ENCODE measurements at places on chromosomes 3 and 15. TPM values are rescaled to one million over a fixed set of nuclear protein-coding genes. Genes with fewer than 3 reads are reported as not detected.

LTK gene
- under 0.01 TPM for total RNA-seq

ZPLD1 gene
- 0.42 TPM for total RNA-seq

C15orf62 gene
- total RNA-seq = 0.05 TPM

CCR9 gene
- not detected for total RNA-seq

GPR171 gene
- total RNA-seq = not detected

SUMF1 gene
- total RNA-seq = 116 TPM

SPSB4 gene
- not detected for total RNA-seq

NTRK3 gene
- total RNA-seq = 1.2 TPM

PLS1 gene
- 2.7 TPM for total RNA-seq

KIF7 gene
- 18.7 TPM for total RNA-seq

TMEM45A gene
- total RNA-seq = 107 TPM

ERICH6 gene
- total RNA-seq = not detected

Data from smooth muscle cell of the umbilical artery (primary cell).